ENCODE measurements at places on chromosomes 13 and 19. TPM values are rescaled to one million over a fixed set of nuclear protein-coding genes. Genes with fewer than 3 reads are reported as not detected.

The PCCA gene
- 29.4 TPM for total RNA-seq

The HSH2D gene
- not detected for total RNA-seq

The FBXO27 gene
- 8.4 TPM for total RNA-seq

The ZNF585A gene
- total RNA-seq: 7.6 TPM

The NLRP5 gene
- total RNA-seq: not detected

The KLK3 gene
- total RNA-seq: not detected

The ZNF112 gene
- 2.0 TPM for total RNA-seq

The ZNF628 gene
- total RNA-seq: 2.5 TPM

The APC2 gene
- not detected for total RNA-seq

The AP1M2 gene
- 14.4 TPM for total RNA-seq

The INSL3 gene
- not detected for total RNA-seq

The CCDC122 gene
- total RNA-seq: 4.9 TPM

The ZNF285 gene
- 2.3 TPM for total RNA-seq

The KLHL1 gene
- not detected for total RNA-seq

The GSX1 gene
- not detected for total RNA-seq

The CYP4F2 gene
- total RNA-seq: not detected

The ZNF681 gene
- 0.29 TPM for total RNA-seq

The PSG11 gene
- 0.71 TPM for total RNA-seq

The EFNA2 gene
- total RNA-seq: not detected

The LIM2 gene
- not detected for total RNA-seq

The KCNC3 gene
- not detected for total RNA-seq

The NALCN gene
- total RNA-seq: 1.8 TPM

The ZNF57 gene
- total RNA-seq: 0.58 TPM

The TMEM259 gene
- 210 TPM for total RNA-seq

The CEACAM3 gene
- total RNA-seq: not detected

The SERTM1 gene
- total RNA-seq: not detected

The PRRG2 gene
- total RNA-seq: not detected

The PPAN gene
- total RNA-seq: 30.5 TPM

The TGFBR3L gene
- not detected for total RNA-seq

The IGLON5 gene
- total RNA-seq: not detected

The CGB8 gene
- total RNA-seq: not detected

The CNFN gene
- not detected for total RNA-seq

The NKPD1 gene
- total RNA-seq: not detected

The ICAM5 gene
- 4.3 TPM for total RNA-seq

The VSTM1 gene
- total RNA-seq: not detected

The RDH8 gene
- not detected for total RNA-seq

The CGB5 gene
- total RNA-seq: not detected

The KCNN4 gene
- 1.7 TPM for total RNA-seq

The TSKS gene
- total RNA-seq: 0.18 TPM
